ENCODE measurements at places on chromosomes 13 and 19. TPM values are rescaled to one million over a fixed set of nuclear protein-coding genes. Genes with fewer than 3 reads are reported as not detected.

DNA sequence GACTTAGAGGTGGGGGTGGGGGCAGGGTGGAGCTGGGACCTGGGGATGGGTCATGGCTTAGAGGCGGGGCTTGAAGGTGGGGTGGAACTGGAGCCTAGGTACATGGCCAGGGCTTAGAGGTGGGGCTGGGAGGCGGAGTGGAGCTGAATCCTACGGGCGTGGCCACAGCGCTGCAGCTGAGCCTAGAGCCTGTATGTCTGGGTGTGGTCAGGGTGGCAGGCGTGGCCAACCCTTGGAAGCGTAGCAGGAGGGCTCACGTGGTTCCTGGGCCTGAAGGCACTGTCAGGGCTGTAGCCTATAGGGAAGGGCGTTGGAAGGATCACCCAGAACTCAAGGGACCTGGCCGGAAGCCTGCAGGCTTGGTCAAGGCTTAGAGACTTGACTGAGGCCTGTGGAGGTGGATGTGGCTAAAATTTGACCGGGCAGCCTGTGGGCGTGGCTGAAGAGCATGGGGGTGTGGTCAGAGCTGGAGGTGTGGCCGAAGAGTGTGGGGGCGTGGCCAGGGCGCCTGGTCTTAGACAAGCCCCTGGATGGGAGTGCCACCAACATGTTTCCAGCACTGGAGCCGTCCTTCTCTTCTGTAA lies 24.3 kb downstream of the COLGALT1 start:
- DNase-seq = no peak

DNA sequence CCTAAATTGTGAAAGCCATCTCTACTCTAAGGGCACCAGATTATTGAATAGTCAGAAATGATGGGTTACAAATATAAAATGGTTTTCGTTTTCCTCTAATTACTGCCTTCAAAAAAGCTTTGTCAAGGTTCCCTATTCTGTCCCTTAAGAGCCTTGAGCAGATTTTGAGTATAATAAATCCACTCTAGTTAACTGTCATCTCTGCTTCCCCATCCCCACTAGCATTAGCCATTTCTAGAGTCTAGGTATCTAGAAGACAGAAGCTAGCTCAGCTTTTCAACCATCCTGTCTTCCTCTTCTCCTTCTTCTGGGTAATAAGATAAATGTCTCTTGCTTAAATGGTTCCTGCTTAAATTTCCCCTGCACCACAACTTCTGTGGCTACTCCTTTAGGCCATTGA lies 290.4 kb downstream of the DACH1 start:
- no peak for DNase-seq

GRCh38 chr13:35143123-35143522 lies 201.1 kb downstream of the NBEA start:
- no peak for DNase-seq

CXCL17 gene
- polyA plus RNA-seq = 9.0 TPM
